COR-L47 (cell line): ENCODE measurements at places on chromosomes 7 and 10.

- DNase-seq: peak; percentile 5
Measured at GRCh38 chr10:123154711-123155505, 706 bp downstream of the BUB3 start.

DNA sequence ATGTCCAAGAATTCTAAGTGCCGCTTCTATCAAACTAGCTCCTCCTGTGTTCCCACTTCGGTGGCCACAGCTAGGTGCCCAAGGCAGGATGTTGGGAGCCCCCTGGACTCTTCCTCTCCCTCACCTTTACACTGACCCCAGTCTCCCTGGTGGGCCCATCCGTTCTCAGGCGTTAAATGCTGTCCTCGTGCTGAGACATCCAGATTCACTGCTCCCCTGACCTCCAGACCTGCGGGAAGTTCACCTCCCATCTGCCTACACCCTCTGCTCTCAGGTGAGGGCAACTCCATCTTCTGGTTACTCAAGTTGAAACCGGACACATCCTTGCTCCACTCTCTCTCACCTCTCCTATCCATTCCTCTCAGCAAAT is 114.3 kb downstream of the ARHGAP22 start:
- DNase-seq: no peak

GRCh38 chr7:108454674-108455550 is 1.3 kb downstream of the NRCAM start:
- peak; percentile 67 for DNase-seq

DNA sequence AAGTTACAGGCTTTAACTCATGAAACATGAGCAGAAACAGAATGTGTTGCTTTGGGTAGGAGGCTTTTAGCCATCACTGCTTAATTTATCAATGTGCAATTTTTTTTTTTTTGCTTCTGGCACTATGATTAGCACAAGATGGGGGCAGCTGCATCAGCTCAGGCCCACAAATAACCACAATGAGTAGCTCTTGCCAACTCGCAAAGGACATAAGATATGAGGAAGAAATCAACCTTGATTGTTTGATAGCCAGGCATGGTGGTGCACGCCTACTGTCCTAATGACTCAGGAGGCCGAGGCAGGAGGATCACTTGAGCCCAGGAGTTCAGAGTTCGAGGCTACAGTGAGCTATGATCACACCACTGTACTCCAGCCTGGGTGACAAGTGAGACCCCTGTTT is 12.3 kb downstream of the NOD1 start:
- DNase-seq: no peak

GRCh38 chr10:132551093-132551807 is 13.7 kb downstream of the INPP5A start:
- DNase-seq: no peak

DNA sequence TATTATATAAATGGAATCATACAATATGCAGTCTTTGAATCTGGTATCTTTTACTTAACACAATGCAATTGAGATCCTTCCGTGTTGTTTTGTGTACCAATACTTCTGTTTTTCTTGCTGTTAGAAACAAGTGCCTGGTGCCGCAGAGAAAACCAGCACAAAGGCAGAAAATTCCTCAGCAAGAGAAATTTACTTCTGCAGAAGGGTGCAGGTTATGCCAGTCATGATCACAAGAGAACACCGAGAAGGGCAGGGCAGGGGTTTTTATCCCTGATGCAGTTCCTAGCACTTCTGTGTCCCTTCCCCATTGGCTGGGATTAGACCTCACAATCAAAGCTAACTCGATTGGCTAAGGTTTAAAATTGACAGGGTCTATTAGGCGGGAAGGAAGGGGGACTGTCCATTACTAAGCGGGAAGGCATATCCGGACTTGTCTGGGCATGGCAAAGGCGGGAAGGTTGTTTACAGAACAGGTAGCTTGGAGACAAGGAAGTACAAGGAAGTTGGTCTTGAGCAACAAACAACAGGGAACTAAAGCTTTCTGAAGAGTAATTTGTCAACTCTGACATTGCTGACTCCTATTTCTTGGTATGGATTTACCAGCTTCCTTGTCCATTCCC is 2.4 kb upstream of the ZNF33B start:
- no peak for DNase-seq
